ENCODE measurements at places on chromosomes 5 and 9.

GRCh38 chr9:34907044-34907443 is 51.0 kb upstream of the PHF24 start:
- no peak for DNase-seq

GRCh38 chr5:55338810-55339243 is 31.0 kb downstream of the MTREX start:
- DNase-seq: no peak

- no peak for DNase-seq
Observed at GRCh38 chr5:105030153-105030552, 1467.6 kb upstream of the NUDT12 start.

GRCh38 chr5:177410575-177410974 is 1.2 kb upstream of the F12 start:
- no peak for DNase-seq

DNA sequence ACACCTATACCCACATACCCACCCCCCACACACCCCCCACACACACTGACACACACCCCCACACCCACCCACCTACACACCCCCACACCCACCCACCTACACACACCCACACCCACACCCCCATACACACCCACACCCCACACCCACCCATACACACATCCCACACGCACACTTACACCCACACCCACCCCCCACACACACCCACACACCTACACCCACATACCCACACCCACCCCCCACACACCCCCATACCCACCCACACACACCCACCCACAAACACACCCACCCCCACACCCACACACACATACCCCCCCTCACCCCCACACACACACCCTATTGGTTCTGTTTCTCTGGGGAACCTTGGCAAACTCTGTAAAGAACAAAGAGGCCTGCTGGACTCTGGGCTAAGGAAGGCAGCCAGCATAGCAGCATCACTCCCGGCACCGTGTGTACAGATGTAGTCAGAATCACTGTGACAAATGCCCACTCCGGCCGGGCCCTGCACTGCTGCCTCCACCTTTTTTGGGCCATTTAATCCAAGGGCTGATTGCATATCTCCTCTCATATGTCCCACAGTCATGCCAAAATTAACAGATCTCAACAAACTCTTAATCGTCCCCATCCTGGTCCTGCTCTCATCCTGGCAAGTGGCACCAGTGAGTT is 42.3 kb downstream of the COL23A1 start:
- no peak for DNase-seq

- DNase-seq: no peak
Observed at GRCh38 chr5:42274913-42275312, 148.3 kb upstream of the GHR start.

- DNase-seq: no peak
Observed at GRCh38 chr9:79026316-79026715, 545.4 kb upstream of the TLE4 start.

DNA sequence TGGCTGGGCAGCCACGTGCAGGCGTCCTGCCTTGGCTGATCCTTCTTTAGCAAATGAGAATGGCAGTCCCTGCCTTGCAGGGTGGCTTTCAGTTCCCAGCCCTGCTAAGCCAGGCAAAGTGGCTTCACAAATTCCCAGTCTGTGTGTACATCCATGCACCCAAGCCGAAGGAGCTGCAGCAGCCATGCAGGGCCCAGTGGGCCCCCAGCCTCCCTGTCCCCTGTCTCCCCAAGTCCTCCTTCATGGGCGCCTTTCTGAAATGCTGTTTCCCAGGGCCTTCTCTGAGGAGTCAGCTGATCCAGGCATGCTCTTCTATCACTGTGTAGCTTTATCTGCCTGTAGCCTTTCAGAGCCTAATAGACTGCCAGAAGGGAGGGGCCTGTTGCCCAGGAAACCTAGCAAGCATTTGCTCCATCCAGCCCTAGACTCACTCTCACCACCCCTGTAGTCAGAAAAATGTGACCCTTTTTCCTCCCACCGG is 47.4 kb upstream of the SHC3 start:
- DNase-seq: no peak

GRCh38 chr5:176664886-176665285 is 17.6 kb downstream of the TSPAN17 start:
- no peak for DNase-seq

GRCh38 chr5:132470596-132470995 is 20.0 kb downstream of the IRF1 start:
- no peak for DNase-seq

DNA sequence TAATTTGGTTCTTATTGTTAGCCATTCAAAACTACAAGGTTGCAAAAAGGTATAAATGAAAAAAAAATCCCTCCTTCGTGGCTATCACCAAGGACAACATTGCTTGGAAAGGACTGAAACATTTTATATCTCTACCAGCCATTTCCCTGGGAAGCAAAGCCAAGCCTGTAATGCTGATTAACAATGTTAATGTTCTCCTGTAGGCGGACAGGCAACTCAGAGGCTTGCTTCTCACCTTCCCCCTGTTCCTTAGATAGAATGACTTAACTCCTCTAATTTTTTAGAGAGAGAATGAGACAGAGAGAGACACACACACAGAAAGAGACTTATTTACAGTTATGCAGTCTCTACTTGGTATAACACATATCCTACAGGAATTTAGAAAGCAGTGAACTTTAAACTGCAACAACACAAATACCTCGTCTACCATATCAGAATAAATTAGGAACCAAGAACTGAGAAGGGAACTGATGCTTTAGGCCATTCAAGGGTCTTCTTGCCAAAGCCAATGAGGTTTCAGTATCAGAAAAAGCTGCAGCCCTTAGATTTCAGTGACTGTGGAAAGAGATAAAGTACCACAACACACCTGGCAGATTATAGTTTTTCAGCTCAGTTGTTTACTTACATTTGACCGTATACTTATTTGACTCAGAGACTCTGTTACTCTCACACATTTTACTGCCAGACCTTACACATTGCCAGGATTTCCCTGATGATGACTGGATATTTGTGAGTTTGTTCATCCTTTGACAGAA is 20.9 kb upstream of the MAN2A1 start:
- no peak for DNase-seq

DNA sequence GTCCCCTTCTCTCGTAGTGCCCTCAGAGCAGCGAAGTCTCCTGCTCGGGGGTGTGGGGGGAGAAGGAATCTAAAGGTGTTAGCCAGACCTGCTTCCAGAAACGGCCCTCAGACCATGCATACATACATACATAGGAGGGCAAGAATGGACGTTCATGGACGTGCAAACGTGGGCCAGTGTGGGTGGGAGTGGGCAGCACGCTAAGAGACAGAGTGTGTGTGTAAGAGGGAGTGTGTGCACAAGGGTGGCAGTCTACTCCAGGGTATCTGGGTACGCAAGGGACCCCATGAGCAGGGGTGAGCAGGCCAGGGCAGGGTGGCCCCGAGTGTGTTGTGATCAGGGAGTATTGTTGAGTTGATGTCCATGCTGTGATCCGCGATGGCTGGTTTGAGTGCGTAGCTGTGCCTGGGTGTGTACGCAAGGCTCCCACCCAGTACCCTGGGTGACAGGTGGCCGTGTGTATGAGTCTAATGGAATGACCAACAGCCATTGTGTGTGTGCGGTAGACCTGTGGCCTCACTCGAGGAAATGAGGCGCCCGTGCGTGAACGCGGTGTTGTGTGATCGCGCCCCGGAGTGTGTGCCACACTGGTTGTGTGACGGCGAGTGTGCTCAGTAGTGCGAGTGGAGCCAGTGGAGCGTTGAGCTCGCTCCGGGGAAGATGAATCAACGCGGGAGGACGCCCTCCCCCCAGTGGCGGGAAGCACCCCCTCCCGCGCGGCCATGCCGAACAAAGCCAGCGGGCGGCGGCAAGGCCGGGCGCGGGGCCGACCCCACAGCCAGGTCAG is 826 bp downstream of the GPRIN1 start:
- DNase-seq: no peak

DNA sequence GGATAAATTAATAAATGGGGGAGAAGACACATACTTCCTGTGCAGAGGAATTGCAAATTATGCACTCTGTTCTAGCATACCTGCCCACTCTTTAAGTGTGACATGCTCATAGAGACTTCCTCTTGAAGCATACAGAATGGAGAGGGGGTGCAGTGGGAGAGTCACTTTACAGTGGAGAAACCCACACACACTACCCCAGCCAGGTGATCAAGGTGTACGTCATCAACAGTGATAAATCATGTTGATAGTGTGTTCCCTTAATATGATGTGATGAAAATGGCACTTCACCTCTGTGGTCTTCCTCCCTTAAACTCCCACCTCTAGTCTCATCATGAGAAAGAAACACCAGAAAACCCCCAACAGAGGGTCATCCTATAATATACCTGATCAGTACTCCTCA is 110.0 kb downstream of the SH3GL2 start:
- DNase-seq: no peak
